ENCODE measurements at places on chromosomes 5 and 9.

DNA sequence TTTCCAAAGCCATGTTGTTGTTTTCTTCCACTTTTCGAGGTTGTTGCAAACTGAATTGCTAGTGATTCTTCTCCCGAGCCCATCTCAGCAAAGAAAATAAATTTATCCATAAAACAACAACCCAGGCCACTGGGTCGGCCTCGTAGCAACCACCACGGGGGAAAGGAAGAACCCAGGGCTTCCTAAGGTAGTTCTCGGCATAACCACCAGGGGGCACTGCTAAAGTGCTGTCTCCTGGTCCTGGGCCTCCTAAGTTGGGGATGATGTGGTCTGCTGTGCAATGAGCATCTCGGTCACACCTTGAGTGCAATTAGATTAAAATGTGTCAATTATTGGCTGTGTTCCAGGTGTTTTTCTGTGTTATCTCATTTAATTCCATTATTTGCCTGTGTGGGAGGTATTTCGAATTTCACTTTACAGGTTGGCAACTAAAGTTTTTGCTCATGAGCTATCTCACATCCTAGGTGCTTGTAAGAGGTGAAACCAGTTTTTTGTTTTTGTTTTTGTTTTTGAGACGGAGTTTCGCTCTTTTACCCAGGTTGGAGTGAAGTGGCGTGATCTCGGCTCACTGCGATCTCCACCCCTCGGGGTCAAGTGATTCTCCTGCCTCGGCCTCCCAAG, 102.8 kb upstream of the DAP start:
- DNase-seq, result no peak

DNA sequence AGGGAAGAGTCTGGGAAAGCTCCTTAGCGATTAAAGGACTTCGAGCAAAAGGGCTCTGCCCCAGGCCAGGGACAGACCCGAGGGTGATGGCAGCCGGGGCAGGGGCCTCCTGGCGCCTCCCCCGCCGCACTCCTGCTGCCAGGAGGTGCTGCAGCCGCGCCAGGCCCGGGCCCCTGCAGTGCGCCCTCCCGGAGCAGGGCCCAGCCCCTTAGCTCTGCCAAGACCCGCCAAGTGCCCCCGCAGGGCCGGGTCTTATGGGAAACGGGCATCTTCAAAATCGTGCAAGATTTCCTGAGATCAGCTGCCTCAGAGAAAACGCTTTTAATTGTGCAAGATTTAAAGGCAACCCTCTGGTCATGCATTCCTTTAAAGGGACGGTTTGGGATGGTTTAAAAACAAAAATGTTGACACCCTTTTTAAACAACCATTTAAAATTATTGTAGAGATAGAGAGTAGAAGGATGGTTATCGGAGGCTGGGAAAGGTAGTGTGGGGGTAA, 52.4 kb downstream of the CDC14B start:
- no peak for DNase-seq

- no peak for DNase-seq
Measured at GRCh38 chr5:167513381-167513780, 778.1 kb upstream of the WWC1 start.

GRCh38 chr5:69374911-69375446, 5.4 kb downstream of the RAD17 start:
- DNase-seq, result no peak

DNA sequence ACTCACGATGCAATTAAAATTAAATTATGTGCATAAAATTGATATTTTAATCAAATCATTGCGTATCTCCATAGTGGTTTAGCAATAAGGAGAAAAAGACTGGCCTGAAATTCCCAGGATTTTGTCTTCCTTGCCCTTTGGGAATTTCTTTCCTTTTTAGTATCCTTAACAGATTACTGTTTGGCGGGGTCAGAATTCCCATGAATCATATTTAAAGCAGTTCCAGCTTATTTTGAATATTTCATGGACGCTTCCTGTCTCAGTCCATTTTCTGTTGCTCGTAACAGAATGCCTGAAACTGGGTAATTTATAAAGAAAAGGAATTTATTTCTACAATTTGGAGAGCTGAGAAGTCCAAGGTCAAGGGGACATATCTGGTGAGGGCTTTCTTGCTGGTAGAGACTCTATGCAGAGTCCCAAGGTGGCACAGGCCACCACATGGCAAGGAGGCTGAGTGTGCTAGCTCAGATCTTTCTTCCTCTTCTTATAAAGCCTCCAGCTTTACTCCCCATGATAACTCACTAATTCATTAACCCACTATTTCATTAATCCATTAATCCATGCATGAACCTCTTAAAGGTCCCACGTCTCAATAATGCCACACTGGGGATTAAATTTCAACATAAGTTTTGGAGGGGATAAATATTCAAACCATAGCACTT, 37.8 kb downstream of the CDH6 start:
- DNase-seq, result no peak

GRCh38 chr9:125884218-125884595, 137.0 kb downstream of the PBX3 start:
- no peak for DNase-seq

DNA sequence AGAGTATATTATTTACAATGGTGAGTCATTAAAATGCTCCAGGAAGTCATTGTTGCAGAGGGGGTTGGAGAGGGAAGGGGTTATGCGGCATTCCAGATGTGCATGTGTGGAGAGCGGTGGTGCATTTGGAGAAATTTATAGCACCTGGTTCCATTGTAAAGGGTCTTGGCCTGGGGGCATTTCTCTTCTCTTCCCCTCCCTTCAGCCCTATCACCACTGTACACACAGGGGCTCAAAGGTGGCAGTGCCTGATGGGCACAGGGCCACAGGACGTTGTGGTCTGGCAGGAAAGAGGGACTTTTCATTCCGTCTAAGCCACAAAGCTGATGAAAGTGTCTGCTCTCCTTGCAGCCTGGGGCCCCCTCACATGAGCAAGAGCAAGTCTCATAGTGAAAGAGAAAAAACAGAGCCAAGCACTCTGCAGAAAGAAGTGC, 442.4 kb upstream of the ZNF462 start:
- DNase-seq, result peak; percentile 35

DNA sequence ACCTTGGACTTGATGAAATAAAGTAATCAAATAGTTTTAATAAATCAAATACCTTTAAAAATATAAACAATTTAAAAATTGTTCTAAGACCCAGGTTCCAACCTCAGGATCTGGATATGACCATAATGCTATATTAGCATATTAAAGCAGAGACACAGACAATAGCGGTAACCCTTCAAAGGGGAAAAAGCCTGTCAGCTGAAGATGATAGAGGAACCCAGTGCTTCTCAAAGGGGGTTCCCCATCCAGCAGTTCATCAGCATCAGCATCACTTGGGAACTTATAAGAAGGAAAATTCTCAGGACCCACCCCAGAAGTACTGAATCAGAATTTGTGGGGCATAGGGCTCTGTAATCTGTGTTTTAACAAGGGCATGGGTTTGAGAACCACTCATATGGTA, 519.6 kb downstream of the RAB3C start:
- DNase-seq, result no peak

Data from right renal cortex interstitium (tissue), 3 donors.